ENCODE measurements at places on chromosomes 3 and 15.

DNA sequence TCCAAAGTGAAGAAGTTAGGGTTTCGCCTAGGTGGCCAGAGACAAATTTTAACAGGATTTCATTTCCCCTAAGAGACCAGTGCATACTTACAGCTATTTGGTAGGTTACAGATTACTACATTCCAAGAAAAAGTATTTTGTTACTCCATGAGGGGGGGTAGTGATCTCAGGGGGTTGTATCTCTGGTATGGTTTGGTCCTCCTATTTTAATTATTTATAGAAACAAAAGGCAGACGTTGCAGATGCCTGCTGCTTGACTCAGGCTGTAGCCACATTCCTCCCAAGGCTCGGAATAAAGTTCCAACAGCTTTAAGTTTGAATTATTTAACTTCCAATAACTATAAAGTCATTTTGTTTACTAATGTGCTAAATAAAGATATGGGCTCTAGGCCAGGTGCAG lies 1.3 kb upstream of the TRIM59 start:
- ATAC-seq, result no peak

- no peak for ATAC-seq
Observed at GRCh38 chr3:180062771-180063170, 26.0 kb upstream of the PEX5L start.

DNA sequence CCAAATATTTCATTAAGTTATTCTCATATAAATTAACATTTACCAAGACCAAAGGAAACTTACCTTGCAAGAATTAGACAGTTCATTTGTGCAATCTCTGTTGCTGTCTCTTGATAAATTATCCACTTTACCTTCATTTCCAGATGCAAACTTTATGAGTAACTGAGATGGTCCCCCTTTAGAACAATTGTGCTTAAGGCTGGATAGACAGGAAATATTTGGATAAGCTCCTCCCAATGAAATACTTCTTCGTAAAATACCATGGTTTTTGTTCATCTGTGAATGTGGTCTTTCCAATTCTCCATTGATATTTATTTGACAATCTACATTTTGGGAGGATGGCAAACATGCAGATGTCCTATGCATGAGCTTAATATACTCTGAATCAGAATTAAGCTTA lies 78.2 kb downstream of the NEDD4 start:
- ATAC-seq, result no peak

DNA sequence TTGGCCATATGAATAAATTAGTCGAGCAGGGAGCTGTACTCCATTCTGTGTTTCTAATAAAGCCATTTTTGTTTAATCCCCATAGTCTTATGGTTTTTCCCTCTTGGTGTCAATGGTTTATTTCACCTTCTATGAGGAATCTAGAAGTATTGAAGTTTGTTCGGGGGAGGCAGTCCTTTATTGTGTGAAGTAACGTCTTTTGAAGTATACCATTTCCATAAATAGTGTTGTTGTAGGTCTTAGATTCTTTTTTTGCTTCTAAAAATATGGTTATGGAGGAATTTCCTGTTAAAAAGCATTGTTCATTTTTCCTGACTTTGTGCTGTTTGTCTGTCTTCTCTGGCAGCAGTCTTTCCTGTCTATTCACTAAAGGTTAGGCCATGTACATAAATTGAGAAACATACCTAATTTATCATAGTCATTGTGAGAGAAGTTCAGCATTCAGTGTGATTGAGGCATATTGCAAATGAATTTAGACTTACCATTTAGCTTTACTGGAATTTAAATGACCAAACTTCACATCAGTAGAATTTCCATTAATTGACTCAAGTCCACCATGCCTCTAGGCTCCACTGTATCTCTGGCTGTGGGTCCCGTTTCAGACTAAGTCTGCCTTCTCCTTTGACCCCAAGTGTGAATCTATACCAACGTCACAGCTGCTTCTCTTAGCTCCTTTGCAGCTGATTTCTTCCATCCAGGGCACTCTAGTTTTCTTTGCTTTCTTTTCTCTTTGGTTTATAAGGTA lies 37.3 kb downstream of the YEATS2 start:
- no peak for ATAC-seq

GRCh38 chr15:38438031-38438986 lies 15.6 kb upstream of the FAM98B start:
- ATAC-seq, result no peak

GRCh38 chr3:377158-377561 lies 180.6 kb downstream of the CHL1 start:
- no peak for ATAC-seq

DNA sequence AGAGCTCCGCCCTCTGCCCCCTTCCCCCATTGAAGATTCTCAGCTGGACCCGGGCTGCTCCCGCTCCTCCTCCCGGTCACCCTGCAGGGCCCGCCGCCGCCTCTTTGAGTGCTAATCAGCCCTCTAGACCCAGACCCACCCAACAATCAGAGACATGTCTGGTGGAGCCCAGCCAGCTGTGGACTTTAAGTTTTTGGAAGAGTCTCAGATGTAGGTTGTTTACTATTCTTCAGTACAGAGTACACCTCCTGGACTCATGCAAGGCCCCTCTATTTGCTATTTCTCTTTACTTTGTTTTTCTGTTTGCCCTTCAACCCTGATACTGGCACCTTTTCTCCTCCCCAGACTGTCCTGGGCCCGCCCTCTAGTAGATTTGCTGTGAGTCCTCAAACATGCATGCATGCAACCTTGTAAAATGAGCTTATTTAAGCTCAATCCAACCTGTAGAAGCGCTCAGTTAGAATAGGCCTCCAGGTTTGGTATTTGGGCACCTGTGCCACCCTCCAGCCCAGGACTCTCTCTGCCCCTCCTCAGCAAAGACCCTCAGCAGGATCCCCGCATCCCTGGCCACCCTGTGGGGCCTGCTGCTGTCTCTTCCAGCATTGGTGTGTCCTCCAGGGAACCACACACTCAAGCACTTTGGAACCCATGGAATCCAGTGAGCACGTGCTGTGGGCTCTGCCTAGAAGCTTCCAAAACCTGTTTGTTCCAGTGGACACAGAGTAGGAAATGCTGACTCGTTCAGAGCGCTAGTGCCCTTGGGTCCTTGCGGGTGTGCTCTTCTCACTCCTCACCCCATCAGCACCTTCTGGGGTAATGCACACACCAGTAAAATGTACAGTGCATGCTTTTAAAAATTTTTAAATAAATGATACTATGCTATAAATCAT lies 4.6 kb downstream of the PRR23E start:
- no peak for ATAC-seq

GRCh38 chr3:159239059-159239458 lies 437.2 kb downstream of the MFSD1 start:
- no peak for ATAC-seq

DNA sequence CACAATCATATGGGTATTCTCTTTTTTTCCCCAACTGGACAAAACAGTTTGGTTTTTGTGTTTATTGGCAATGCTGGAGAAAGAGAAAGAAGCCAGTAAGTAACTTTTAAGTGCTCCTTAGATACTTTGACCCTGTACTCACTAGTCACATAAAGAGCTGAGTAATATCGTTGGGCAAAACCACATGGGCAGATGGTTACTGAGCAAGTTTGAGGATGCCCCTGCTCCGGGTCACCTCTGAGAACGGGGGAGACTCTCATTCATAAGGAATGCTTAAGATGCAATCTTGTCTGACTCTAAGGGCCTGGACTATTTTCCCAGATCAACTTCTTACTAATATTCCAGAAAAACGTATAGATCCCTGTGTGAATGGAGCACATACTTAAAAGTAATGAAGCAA lies 106.4 kb upstream of the SLC2A2 start:
- ATAC-seq, result no peak

GRCh38 chr15:42231088-42231487 lies 23.0 kb upstream of the VPS39 start:
- no peak for ATAC-seq

- no peak for ATAC-seq
Observed at GRCh38 chr3:71112576-71112975, 471.0 kb downstream of the FOXP1 start.

- ATAC-seq, result no peak
Observed at GRCh38 chr3:57226176-57226575, 1.4 kb upstream of the APPL1 start.

- ATAC-seq, result no peak
Observed at GRCh38 chr3:150059241-150059640, 88.5 kb upstream of the PFN2 start.

GRCh38 chr3:115508562-115508961 lies 114.7 kb upstream of the GAP43 start:
- ATAC-seq, result no peak

- no peak for ATAC-seq
Observed at GRCh38 chr15:87731630-87732029, 524.9 kb downstream of the NTRK3 start.

DNA sequence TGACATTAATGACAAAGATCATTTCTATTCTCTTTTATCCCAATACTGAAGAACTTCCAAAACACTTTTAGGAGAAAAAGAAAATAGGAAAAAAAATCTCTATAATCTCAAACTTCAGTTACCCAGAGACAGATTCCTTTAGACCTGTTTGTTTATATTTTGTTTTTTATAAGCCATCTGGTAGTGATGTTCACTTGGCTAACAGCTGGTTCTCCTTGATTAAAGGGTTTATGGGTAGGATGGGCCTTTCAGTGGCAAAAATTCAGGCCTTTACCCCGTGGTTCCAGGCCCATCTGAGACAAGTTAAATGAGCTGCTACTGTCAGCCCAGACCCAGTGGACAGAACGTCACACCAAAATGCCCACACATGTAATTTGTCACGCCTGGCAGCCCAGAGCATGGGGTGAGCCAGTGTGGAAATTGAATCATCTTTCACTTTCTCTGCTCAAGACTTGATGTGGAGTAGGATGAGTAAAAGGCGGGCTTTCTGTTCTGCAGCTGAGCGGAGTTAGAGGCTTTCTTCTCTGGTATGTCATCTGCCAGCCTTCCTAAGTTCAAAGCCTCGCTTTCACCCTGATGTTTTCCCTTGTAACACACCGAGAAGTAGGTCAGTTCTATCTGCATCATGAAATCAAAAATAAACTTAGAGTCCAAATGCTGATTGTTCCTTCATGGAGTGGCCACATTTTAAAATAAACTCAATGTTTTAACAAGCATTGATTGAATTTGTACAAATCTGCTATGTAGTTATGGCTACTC lies 62.5 kb upstream of the SKOR1 start:
- ATAC-seq, result peak; percentile 99

- peak; percentile 49 for ATAC-seq
Observed at GRCh38 chr15:78004222-78004727, 73.2 kb downstream of the TBC1D2B start.

DNA sequence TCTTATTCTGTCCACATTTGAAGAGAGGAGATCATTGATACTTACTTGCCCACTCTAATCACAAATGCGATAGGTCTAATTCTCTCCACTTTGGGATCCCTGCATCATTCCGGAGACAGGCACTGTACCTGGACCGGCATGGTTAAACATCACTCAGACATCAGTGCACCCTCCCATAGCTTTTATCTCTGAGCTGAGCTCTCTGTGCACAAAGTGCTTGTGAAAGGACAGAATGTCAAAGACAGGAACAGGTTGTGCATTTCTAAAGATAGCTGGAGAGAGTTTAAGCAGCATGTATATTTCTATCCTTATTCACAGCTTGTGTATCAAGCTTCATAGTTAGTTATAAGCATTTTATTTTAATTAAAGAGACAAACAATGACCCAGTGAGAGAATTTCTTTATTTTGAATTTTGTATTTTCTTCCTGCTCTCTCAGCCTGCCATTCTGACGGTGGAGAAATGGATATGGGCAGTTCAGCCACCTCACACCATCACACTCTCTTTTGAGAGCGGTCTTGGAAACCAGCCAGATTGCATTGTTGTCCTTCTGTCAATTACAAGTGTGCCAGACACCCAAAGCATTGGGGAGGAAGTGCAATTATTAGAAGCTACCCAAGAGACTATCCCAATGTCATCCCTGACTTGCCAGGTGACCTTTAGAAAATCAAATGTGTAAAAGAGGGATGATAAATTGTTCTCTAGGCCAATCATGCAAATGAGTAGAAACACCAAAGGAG lies 65.2 kb upstream of the CHL1 start:
- no peak for ATAC-seq

GRCh38 chr15:70703096-70703878 lies 60.1 kb downstream of the UACA start:
- ATAC-seq, result no peak

GRCh38 chr15:72197460-72198355 lies at the start of gene GRAMD2A:
Gene GRAMD2A (minus strand): TSS chr15:72197787.
- peak; percentile 58 for ATAC-seq

DNA sequence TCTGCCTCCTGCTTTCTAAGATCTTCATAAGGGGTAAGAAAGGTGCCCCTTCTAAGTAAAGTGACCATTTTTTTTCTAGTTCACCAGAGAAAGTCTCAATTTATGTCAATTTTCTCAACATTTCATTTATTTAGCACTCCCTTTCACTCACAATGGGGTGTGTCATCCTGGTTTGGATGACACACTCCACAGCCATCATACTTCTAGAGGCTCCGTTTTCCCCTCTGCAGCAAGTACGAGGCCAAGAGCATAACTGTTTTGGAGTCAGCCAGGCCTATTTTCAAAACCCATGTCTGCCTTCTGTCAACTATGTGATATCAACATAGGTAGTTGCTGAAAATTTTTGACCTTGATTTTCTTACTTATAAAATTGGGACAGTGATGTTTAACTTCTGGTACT lies 703.2 kb downstream of the NLGN1 start:
- no peak for ATAC-seq

GRCh38 chr15:92140796-92141195 lies 252.9 kb upstream of the ST8SIA2 start:
- no peak for ATAC-seq

GRCh38 chr3:63970631-63971475 lies 52.4 kb downstream of the PSMD6 start:
- ATAC-seq, result no peak

DNA sequence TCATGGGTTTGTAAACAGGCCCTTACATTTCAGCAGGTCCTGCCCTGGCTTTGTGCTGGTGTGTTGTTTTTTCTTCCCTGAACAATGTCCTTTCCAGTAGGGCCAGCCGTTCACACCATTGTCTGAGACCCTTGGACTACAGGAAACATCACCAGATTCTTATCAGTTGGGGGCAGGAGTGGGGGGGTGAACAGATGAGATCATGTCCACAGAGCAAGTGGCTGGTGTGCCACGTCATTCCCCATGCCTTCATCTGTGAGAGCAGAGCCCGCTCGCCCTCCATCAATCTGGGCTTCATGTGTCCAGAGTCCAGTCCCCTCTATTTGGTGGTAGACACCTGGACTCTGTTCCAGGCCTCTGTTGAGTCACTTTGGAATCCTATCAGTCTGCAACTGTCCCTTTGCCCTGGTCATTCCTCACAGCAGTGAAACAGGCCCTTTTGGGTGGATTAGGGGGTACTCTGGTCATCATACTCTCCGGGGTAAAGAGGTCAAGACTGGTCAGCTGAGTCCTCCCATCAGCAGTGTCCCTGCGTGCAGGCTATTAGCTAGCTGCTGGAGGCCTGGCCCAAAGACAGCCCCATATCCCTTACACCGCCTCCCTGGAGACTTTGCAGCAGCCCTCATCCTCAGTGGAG lies 15.0 kb downstream of the SEMA3G start:
- no peak for ATAC-seq

GRCh38 chr3:159672728-159673688 lies 315.6 kb upstream of the IL12A start:
- no peak for ATAC-seq

- ATAC-seq, result no peak
Observed at GRCh38 chr3:196991581-196992460, 23.2 kb upstream of the PIGZ start.

- no peak for ATAC-seq
Observed at GRCh38 chr15:25858952-25859760, 4.0 kb downstream of the ATP10A start.

Measured in activated CD4-positive, CD25-positive, alpha-beta regulatory T cell treated with anti-CD3 and anti-CD28 coated beads, Interleukin-2, amount 50 U/mL, for 24 hours (primary cell).